ENCODE measurements at places on chromosomes 4 and X. TPM values are rescaled to one million over a fixed set of nuclear protein-coding genes. Genes with fewer than 3 reads are reported as not detected.

GRCh38 chrX:39677978-39678791 is 419.6 kb downstream of the BCOR start:
- no peak for DNase-seq

- peak; percentile 55 for DNase-seq
Measured at GRCh38 chrX:101287402-101287801, 3.7 kb downstream of the TAF7L start.

DNA sequence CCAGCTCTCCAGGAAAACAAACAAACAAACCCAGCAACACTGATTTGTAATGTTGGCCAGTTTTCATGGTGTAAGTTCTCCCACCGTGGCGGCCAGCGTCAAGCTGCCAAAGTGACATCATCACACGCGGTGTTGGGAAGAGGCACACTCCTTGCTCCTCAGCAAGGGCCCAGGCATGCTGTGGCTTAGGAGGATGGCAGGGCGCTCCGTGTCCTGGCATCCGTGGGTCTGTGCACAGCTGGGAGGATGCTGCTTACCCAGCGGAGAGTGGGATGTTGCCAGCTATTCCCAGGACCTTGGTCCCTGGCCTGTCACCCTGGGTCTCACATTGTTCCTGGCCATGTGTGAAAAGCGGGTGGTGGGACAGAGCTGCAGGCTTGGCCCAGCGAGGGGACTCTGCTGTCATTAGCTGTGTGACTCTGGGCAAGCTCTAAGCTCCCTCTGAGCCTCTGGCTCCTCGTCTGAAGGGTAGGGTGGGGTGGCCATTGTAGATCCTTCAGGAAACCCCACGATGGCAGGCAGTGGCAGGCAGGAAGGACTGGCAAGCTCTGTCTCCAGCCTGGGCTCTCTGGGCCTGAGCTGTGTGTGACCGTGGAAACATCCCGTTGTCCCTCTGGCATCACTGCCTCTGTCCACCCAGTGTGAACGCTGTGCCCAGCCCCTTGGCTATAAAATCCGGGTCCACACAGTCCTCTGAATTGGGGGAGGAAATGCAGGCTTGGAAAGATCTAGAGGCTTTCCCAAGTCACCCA is 10.8 kb downstream of the PSAPL1 start:
- no peak for DNase-seq

DNA sequence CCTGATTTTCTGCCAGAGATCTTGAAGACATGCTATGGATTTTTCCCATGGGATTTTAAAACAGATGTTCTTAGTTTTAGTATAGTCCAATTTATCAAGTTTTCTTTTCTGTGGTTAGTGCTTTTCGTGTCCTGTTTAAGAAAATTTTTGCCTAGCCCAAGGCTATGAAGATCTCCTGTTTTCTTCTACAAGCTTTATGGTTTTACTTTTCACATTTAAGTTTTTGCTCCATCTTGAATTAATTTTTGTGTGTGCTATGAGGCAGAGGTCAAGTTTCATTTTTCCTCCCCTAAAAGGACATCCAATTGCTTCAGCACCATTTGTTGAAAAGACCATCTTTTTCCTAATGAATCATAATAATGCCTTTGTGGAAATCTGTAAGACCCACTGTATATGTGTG is 65.6 kb downstream of the POLR2B start:
- peak; percentile 33 for DNase-seq

DNA sequence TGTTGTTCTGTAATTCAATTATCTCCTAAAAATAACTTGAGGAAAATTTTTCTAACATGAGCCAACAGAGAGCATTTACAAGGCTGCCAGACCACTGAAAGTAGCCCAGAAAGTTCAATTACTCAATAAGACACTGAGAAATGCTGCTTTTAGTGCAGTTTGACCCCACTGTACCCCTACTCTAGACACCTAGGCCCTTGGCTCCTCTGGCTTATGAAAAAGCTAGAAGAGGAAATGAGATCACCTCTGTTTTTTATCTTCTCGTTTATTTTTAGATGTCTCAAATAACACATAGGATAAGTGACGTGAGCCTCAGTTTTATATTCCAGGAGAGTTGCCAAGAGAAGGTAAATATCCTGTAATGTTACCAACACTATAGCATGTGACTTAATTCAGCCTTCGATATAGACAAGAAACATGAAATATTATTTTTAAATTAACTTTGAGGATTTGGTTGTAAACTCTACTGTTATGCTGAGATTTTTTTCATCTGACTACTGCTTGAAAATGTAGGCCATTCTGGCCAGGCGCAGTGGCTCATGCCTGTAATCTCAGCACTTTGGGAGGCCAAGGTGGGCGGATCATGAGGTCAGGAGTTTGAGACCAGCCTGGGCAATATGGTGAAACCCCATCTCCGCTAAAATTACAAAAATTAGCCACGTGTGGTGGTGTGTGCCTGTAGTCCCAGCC is 24.4 kb downstream of the TNIP3 start:
- peak; percentile 26 for DNase-seq

DNA sequence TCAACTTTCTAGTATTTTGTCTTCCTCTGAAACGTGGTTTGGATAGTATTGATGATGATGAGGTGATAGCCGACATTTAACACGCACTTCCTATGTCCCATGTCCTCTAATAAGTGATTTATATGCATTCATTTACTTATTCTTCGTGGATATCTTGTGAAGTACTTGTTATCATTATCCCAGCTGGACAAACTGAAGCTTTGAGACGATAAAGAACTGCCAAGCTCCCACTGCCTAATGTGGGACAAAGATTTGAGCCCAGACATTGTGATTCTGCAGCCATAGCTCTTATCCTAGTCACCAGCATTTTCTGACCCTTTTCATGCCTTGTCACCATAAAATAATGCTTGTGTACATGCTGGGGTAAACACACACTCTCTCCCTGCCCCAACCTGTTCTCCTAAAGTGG is 92.5 kb downstream of the RAPGEF2 start:
- no peak for DNase-seq

DNA sequence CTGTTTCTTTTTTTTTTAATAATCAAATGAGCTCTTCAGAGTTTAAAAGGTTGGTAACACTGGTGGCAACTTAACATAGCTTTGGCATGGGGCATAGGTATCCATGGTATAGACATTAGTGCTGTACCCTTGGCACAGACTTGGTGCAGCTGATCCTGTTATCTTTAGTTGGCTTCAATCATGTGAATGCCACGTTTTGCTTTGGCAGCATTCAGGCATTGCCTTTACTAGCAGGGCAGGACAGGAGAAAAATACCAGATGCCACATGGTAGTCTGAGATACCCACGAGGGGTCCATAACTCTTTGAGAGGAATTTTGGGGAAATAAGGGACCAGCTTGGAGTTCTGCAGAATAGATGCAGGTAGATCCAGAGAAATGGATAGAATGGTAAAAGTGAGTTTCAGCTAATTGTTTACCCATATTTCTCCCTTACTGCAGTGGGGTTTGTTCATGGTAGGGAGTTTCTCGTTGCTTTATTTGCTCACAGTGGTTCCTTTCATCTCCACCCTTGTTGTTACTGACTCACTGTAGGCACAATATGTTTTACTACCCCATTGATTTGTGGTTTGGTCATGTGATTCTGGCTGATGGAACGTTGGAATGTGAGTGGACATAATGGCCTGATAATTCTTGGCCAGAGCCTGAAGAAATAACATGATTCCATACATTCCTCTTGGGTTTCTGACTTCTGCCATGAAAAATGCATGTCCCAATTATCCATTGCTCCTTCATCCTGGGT is 342.7 kb downstream of the GLUD2 start:
- no peak for DNase-seq

DNA sequence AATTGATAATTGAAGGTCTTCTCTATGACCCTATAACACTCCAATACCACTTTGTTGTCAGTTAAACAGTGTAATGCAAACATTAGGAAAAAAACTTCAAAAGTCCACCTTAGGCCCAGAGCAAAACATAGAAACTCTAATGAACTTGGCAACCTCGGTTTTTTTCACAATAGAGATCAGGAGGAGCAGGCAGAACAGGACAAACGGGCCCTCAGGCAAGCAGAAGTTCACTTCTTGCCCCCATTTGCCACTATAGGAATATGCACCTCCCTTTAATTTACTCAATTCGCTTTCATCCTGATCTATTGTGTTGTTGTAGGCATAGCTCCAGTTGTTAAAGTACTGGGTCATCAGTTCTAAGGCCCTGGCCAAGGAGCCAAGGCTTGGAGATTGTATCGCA is 18.2 kb downstream of the ACOX3 start:
- DNase-seq, result no peak

DNA sequence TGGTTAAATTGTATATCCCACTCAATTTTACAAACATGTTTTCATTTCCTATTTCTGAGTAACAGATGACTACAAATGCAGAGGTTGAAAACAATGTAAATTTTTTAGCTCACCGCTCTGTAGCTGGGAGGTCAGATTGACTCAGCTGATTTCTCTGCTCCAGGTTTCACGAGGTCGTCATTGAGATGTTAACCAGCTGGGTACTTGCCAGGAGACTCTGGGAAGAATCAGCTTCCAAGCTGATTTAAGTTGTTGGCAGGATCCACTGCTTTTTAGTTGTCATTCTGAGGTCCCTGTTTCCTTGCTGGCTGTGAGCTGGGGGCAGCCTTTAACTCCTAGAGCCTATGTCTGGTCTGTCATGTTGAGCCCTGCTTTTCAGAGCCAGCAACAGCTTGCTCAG is 864.3 kb upstream of the AGA start:
- DNase-seq, result peak; percentile 59

GRCh38 chr4:77284036-77284435 is 127.0 kb downstream of the CCNG2 start:
- no peak for DNase-seq

GRCh38 chrX:150694738-150695410 is 1.7 kb downstream of the MTMR1 start:
- no peak for DNase-seq

Gene FAM120C
- 20.4 TPM for total RNA-seq

Gene NHSL2
- total RNA-seq, result 0.05 TPM

Gene DGKK
- 0.05 TPM for total RNA-seq

Gene BRS3
- total RNA-seq, result not detected

Gene CCKAR
- 26.1 TPM for total RNA-seq
